ENCODE measurements at places on chromosomes 1 and 21.

- no peak for DNase-seq
Observed at GRCh38 chr1:217059401-217059800, 336.2 kb upstream of the ESRRG start.

DNA sequence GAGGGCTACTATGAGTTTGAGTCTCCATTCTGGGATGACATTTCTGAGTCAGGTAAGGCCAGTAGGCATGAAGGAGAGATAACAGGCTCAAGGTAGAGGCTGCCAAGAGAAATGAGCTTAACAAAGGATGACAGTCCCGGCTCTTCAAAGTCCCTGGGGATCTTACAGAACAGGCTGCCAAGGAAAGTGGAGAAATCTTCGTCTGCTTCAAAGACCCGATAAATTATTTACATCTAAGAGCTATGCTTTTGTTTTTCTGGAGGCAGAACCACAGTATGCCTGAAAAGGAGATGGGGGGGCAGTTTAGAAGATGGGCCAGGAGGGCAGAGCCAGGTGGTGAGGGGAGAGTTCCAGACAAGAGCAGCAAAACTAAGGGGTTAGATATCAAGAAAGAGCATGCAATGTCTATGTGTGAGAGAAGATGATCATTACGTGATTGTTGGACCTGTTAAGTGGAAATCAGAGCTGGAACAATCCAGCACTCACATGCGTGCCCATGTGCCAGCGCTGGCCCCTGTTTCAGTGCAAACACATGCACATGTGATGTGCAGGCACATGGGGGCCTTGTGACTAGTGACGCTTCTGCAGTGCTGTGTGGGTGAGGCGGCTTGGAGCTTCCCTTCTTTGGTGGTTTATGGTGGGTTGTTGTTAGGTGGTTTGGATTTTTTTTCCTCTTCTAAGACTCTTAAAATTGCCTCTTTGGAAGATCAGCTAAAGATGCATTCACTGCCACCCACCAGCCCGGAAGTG, 25.7 kb downstream of the CAMK1G start:
- no peak for DNase-seq

- no peak for DNase-seq
Observed at GRCh38 chr21:33942426-33942825, 26.8 kb upstream of the ATP5PO start.

DNA sequence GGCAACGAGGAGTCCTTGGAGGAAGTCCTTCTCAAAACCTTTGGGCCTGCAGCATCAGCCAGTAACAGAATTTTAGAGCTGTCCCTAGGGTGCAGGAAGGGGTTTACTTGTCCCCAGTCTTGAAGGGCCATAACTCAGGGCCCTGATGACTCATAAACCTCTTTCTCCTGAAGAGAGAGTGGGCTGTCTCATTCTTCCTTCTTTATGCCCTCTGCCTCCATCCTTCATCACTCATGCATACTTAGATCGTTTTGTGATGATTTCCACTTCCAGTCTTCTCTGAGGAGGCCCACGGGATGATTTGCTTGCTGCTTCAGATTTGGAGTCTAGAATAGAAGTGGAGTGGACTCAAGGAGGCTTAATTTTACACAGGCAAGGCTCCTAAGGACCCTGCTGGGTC, 60.2 kb downstream of the NDUFS5 start:
- no peak for DNase-seq

DNA sequence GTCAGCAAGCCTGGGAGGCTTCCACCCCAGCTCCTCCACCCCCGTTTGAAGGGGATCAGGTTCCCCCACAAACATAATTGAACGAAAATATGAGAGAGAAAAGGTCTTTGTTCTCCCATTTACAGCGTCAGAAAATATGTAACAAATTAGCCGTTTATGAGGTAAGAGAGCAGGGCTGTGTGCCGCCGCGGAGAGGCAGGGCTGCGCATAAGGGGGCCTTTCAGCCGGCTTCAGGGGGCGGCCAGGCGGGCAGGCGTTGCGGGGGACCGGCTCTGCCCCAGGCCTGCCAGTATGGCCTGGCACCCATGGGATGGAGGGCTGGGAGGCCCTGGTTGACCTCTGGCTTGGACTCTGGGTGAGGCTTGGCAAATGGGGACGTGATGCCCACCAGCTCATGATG, 179.3 kb downstream of the TRABD2B start:
- no peak for DNase-seq

- DNase-seq = no peak
Observed at GRCh38 chr1:21623410-21623961, 45.7 kb downstream of the RAP1GAP start.

- DNase-seq = no peak
Observed at GRCh38 chr21:37821092-37821491, 95.2 kb downstream of the KCNJ6 start.

DNA sequence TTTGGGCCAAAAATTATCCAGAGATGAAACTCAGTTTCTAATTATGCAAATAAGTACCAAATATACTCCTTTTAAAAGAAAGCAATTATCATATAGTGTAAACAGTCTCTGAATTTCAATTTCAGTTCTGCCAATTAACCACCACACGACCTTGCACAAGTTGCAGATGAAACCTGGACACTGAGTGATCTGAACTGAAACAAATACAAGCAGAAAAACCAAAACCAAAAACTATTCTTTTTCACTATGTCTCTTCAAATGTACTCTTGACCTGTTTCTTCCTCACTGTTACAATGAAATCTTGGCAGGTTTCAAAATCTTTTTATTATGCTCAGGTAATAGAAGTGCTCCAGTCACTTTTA, 79.2 kb downstream of the TYW3 start:
- no peak for DNase-seq

DNA sequence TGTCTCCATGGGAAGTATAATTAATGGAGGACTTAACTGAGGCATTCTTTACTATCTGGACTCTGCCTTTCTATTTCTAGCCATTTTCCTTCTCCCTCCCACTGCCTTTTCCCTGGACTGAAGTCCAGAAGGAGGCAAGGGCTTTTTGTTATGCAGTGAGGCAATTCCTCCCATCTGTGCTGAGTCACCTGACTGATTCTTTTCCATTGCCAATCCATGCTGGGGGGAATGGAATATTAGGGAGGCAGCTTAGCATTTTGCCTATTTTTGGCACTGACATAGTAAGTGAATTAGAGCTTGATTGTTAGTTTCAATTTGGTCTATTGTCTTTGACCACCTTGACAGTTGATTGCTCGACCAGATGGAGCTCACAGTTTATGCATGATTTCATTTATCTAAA, 1000.6 kb upstream of the PRMT6 start:
- no peak for DNase-seq

Data from muscle of arm (tissue), 14 donors.